ENCODE measurements at places on chromosomes 6 and 20.

DNA sequence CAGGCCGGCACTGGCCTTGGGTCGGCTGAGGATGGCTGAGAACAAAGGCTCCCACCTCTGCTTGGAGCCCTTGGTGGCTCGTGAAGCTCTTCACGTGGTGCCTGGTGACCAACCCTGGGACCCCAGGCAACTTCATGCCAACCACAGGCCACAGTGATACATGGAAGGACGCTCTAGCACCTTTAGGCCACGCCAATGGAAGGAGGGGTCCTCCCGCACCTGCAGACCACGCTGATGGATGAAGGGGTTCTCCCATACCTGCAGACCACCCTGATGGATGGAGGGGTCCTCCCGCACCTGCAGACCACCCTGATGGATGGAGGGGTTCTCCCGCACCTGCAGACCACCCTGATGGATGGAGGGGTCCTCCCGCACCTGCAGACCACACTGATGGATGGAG, 62.5 kb downstream of the ERMARD start:
- no peak for DNase-seq

- no peak for DNase-seq
Observed at GRCh38 chr20:9877932-9878495, 39.1 kb upstream of the PAK5 start.

DNA sequence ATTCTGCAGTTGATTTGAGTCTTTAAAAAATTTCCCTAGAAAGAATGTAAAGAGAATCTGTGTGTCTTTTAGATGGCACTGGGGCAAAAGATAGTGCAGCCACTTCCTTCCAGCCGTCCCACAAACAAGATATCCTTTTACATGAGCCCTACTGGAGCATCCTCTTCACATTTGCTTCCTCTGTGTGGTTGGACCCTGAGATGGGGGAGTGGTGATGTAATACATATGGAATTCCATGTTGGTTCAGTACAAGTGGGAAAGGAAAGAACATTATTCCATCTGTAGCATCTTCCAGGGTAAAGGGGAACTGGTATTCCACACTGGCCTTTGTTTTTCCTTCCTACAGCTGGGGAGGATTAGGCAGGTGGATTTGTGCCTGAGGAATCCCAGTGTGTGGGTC, 78.9 kb upstream of the ISM1 start:
- no peak for DNase-seq

GRCh38 chr6:53766930-53767329, 27.9 kb upstream of the LRRC1 start:
- DNase-seq: no peak

DNA sequence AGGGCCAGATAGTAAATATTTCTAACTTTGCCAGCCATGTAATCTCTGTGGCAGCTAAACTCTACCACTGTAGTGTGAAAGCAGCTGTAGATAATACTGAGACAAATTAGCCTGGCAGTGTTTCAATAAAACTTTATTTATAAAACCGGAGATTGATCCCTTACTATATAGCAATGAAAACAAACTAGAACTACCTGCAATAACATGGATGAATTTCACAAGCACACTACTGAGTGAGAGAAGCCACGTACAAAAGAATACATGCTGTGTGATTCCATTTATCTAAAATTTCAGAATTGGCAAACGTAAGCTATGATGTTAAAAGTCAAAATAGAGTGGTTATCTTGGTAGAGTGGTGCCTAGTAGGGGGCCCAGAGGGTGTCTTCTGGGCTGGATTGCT, 198.7 kb upstream of the SGK1 start:
- DNase-seq: no peak

DNA sequence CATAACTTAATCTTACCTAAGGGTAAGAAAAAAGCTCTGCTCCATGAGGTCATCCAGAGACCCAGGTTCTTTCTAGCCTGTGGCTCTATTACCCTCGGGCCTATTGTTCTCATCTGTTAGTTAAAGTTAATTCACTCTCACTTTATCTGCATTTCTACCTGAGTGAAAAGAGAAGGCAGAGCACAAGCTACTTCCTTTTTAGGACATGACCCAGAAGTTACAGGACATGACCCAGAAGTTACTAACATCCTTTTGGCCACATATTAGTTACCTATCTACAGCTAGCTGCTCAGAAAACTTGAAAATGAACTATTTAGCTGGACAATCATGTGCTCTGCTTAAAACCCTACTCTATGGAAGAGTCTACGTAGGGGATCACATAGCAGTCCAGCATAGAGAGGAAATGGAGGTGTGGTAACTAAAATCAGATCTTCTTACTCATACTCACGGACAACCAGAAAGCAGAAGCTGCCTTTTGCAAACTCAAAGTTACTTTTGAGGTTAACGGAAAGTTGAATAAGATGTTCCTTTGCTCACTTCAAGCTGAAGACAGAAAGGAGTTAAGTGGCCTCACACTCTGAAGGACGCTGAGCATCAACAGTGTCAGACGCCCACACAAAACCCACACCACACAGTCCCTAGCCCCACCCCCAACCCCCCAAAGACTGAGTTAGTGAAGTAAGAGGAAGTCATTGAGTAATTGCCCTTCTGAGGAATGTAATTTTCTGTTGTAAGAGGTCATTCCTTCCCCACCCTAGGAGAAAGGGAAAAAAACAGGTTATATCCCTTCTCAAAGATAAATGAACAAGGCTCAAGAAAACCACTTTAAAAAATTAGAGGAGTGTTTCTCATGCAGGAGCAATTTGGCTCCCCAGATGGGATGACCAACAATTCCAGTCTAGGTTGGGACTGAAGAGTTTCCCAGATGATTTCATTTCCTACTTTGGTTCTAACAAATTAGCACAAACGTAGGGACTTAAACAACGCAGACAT, 45.9 kb upstream of the TAB2 start:
- peak; percentile 70 for DNase-seq

DNA sequence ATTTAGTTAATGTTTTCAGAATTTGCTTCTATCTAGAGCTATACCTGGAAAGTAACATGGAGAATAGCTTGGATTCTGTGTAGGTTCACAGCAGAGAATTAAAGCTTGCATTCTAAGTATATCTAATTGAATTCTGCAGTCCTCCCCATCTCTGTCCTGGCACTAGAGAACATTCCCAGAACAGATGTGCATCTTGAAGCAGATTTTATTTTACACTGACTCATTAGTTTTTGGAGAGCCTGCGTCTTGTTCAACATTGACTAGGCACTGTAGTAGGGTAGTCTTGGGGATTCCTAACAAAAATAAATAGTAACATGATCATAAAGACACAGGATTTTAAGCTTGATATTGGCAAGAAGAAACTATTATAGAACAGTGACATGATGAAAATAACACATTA, 36.2 kb upstream of the BAG2 start:
- no peak for DNase-seq

GRCh38 chr20:43014206-43014605, 175.5 kb downstream of the PTPRT start:
- DNase-seq: no peak

GRCh38 chr6:89840538-89840937, 10.9 kb downstream of the CASP8AP2 start:
- no peak for DNase-seq

DNA sequence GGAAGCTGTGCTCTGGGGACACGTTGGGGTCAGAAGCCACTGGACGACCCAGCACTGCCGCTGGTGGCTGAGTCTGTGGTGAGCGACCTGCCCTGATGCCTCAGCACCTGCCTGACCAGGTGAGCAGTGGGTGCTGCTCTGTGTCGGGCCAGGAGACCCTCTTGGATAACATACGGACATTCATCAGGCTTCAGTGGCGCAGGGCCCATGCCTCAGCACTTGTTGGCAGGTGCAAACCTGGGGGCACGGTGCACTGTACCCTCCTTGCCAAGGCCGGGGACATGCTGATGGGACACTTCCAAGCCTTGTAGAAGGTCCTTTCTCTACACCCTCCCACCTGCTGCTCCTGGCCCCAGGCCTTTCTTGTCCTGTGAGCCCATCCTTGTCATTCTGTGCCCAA, 34.1 kb downstream of the MYT1 start:
- DNase-seq: no peak

DNA sequence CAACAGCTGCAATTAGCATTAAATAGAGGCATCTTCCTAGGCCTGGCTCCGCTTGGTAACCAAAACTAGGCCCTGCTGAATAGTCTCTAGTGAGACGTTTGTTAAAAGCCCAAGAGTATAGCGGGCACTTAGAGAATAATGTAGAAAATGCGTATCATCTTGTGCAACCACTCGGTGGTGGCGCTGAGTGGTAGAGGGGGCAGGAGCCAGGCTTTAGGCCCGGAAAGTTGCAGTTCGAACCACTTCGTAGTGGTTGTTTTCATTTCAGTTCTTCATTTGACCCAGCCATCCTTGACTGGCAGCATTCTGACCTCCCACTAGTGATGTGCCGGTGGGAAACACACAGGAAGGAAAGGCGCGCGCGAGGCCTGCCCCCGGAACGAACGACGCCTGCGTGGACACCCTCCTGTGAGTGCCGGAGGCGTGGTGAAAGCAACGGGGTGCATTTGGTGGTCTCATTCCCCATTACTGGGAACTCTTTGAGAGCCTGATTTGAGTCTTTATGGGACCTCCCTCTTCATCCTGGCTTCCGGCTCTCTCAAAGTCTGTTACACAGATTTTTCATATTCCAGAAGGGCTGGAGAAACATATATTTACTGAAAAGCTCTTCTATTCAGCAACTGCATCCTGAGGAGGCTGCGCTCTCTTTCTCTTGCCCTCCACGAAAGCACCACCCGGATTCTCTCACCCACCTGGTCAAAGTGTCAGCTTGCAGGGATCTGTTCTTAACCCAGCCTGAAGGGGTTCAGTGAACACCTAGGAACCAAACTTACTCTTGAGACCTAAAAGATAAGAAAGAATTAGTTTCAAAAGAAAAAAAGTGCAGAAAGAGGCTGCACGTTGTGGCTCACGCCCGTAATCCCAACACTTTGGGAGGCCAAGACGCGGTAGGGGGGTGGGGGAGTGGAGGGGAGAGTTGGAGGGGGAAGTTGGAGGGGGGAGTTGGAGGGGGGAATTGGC, 18.2 kb downstream of the GPX5 start:
- DNase-seq: no peak

GRCh38 chr6:44185953-44186634, 27.5 kb downstream of the CAPN11 start:
- DNase-seq: no peak

- DNase-seq: peak; percentile 78
Observed at GRCh38 chr20:17938871-17939619, 29.5 kb downstream of the SNX5 start.
